MG63 (cell line): ENCODE measurements at places on chromosomes 13 and 19. TPM values are rescaled to one million over a fixed set of nuclear protein-coding genes. Genes with fewer than 3 reads are reported as not detected.

CCDC194 gene
- not detected in 2 replicates for total RNA-seq

FUT2 gene
- not detected in 2 replicates for total RNA-seq

ZNF30 gene
- total RNA-seq: 2.1 and 4.2 TPM in 2 replicates

LSR gene
- 0.33 TPM in 1 of 2 replicates, not detected in the other for total RNA-seq

NLRP11 gene
- total RNA-seq: not detected in 2 replicates

DNA sequence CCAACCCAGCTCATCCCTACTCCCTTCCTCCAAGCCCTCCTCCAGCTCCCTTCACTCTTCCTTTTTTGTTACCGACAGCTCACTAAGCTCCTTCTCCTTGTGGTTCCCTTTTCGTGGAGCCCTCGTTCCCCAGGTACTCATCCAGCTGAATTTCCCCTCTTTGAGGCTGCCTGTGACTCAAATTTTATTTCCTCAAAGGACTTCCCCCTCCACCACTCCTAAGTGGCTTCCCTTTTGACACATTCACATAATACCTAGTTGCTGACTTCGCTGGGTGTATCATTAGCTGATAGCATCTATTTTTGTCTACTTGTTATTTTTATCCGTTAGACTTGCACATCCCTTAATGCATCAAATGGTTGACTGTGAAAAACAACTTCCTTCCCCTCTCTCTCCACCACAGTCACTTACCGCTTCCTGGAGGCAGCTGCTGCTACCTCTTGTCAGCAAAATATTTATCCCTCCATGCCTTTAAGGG is 14.5 kb downstream of the FFAR2 start:
- DNase-seq: no peak

DNA sequence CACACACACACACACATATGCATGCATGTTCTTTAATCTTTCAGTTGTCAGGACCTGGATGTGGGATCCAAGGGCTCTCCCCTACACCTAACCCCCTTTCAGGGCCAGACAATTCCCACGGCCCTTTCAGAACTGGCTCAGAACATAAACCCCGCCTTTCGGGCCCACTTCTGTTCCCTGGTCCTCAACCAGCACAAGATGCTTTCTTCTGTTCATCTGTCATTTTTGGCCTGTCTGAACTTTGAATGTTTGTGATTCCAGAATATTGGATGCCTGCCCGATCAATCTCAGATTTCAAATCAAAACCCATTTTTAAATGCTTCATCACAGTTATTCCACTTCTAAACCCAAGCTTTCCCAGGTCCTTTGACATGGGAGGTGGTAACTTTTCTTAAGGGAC is 167.3 kb downstream of the USP12 start:
- DNase-seq: no peak

DNA sequence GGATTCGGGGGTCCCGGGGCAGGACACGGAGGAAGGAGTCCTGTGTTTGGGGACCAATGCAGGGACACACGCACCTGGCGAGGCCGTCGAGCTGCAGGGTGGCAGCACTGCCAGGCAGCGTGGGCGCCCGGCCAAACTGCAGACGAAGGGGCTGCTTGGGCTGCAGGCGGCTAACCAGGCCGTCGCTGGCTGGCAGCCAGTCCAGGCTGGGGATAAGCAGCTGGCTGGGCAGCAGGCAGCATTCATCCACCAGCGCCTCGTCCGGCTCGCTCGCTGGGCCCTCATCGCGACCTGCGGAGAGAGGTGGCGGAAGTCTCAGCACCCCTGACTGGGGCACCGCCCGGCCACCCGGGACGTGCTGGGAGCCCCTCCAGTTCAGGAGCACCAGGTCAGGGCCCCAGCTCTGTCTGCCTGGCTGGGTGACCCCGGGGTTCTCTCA is 11.5 kb downstream of the CFD start:
- no peak for DNase-seq

DNA sequence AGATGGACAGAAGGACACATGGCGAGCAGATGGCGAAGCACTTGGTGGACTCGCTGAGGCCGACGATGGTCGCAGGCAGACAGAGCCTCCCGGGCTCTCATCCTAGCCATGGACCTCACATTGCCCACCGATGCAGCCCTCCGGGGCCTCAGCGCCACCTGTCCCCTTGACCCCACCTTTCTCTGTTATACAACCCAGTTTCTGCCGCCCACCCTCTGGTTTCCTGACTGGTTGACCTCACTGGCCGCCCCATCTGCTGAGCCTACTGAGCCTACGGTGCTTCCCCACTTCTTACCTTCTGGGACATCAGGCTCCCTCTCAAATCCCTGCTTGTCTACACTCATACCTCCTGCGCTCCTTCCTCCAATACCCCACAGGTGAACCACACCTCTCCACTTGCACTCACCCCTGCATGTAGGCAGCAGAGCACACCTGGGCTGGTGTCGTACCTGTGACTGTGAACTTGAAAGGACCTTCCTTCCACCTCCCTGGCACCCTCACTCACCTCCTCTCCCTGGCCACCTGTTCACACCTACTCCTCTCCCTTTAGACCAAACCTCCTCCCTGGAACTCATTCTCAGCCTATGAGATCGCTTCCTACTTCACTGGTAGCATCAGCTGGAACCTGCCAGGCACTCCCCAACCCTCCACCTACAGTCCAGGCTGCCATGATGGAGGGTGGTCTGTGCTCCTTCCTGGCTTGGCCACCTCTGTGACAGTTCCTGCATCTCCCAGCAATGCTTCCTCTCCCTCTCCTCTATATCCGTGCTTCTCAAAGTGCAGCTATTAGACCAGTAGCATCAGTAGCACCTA is 36.1 kb downstream of the HPN start:
- no peak for DNase-seq

DNA sequence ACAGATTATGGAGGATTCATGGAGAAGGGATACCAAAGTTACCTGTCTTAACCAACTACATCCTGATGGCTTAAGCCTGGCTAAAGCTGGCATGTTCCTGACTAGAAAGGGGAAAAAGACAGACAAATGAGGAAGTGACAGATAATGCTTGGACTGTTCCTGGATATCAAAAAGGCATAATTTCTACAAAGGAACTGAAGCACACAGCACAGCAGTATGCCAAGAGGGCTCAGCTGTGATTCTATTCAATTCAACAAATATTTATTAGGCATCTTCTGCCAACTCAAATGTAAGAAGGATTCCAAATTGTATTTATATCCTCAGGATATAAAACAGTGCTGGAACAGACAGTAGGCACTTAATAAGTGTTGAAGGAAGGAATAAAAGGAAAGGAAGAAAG is 59.5 kb downstream of the KLF12 start:
- peak; percentile 45 for DNase-seq

DNA sequence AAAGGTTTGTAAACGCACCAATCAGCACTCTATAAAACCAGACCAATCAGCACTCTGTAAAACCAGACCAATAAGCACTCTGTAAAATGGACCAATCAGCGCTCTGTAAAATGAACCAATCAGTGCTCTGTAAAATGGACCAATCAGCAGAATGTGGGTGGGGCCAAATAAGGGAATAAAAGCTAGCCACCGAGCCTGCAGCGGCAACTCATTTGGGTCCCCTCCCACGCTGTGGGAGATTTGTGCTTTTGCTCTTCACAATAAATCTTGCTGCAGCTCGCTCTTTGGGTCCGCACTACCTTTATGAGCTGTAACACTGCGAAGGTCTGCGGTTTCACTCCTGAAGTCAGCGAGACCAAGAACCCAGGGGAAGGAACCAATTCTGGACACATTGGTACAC is 28.0 kb downstream of the ZNF175 start:
- DNase-seq: no peak

DNA sequence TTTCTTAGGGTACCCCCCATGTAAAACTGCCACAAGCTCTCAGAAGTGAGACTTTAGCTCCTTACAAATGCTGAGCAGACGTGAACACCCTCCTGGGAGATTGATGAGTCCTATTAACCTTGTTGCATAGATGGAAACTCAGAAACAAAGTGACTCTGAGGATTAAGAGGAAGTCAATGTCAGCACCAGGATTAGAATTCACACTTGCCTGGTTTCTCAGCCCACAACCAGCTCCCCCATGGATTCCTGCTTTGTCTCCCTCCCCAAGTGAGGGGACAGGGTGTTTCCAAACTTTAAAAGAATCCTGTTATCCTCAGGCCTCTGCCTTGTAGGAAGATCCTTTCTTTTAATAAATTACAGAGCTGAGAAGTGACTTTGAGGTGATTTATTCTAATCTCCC is 324.4 kb downstream of the NDFIP2 start:
- no peak for DNase-seq

- DNase-seq: no peak
These were observed 2.5 kb downstream of the COX6B2 start for GRCh38 chr19:55352040-55352439.

- DNase-seq: no peak
These were observed 132.0 kb downstream of the FOXO1 start for GRCh38 chr13:40534456-40534855.

- DNase-seq: no peak
These were observed 33.9 kb upstream of the RANBP3 start for GRCh38 chr19:6011794-6012193.

DNA sequence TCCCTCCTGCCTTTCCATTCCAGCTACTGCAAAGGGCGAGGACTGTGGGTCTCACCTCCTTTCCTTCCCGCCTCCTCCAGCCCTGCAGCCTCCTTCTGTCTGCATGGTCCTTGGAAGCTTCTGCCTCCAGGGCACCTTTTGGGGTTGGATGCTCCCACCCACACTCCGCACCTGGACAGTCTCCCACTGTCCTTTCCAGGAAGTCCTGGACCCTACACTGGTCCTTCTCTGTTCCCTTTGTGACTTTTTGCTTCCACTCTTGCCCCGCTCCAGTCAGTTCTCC is 130.8 kb downstream of the USP12 start:
- no peak for DNase-seq

GRCh38 chr13:109447667-109448066 is 338.7 kb downstream of the IRS2 start:
- DNase-seq: no peak

DNA sequence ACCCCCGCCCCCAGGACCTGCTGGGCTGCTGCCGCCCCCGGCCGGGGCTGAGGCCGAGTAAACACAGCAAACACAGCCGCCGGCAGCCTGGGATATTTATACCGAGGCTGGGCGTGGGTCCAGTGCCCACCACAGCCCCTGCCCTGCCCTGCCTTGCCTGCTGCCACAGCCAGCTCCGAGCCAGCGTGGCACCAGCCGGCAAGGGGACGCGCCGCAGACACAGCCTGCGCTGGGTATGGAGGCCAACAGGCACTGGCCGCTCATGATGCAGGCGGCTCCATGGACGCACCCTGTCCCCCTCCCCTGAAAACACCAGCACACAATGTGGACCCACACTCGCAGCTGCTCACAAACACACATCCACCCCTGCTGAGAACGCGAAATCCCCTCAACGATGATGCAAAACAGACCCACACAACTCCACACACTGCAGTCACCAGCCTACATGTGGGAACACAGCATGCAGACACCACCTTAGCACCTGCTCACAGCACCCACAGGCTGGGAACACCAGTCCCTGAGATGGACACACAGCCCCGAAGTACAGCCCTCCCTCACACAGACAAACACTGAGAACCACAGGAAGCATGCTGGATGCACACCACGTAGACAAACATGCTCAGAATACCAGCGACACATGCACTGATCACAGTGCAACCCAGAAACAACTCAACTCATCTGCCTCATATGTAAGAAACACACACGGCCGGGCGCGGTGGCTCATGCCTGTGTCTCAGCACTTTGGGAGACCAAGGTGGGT is 16.2 kb downstream of the CCDC97 start:
- peak; percentile 64 for DNase-seq

DNA sequence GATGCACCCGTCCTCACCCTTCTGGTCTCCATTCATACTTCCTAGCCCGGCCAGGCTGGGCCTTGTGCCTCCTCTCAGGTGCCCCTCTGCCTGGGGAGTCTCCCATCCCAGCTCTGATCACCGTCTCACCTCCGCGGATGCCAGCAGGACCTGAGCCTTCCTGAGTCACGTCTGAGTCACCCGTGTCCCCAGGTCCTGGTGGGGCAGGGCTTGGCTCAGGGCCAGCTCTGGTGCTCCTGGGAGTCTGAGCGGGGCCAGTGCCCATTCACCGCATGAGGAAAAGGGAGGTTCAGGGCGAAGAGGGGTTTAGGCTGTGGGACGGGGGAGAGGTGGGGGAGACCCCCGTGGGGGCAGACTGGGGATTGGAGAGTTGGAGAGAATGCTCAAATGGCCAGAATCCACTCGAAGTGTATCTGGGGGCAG is 593 bp downstream of the ATP8B3 start:
- DNase-seq: peak; percentile 66
